ENCODE measurements at places on chromosomes 6 and 20.
A peak's percentile ranks its signal among the peaks of the same experiment; 100 is the strongest.

GRCh38 chr20:8095648-8096572 is 36.2 kb upstream of the PLCB1 start:
- DNase-seq = no peak

GRCh38 chr20:37681384-37682112 is 12.3 kb upstream of the CTNNBL1 start:
- DNase-seq = no peak

- no peak for DNase-seq
Measured at GRCh38 chr6:100466410-100467128, 1.8 kb upstream of the SIM1 start.

DNA sequence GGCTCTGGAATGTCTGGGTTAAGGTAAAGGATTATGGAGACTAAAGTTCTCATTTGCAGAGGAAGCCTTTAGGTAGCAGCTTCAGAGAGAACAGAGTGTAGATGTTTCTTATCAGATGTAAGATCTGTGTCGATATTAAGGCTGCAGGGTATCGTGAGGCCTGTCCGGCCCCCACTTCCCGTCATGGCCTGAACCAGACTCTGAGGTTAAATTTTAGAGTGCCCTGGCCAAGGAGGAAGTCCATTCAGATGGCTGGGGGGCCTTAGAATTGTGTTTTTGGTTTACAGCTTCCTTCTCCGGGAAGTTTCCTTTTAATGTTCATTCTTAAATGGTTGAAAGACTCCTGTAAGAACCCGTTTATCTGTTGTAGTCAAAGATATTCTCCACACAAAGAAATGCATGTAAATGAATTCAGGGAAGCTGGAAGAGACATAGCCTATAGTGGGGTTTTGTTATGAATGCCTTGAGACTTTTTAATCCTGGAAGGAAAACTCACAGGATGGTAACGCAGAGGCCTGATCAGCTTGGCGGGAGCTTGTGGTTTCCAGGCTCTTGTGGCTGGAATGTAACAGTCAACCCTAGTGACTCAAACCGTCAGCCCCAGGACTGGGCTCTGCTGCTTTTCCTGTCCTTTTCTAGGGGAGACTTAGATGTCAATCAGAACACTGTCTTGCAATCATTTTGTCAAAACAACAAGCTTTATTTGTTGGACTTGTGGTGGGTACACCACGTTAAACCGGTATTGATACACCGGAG is 34.7 kb downstream of the KIF25 start:
- DNase-seq = no peak

DNA sequence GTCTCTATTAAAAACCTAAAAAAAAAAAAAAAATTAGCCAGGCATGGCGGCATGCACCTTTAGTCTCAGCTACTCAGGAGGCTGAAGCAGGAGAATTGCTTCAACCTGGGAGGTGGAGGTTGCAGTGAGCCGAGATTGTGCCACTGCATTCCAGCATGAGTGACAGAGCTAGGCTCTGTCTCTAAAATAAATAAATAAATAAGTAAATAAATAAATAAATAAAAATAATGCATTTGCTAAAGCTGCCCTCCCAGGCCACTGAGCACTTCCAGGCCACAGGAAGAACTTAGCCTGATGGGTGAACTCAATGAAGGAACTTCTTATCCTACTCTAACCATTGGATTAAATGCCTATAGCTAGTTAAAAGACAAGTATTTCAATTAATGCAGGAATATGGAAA is 104.9 kb downstream of the SYNDIG1 start:
- DNase-seq = no peak

DNA sequence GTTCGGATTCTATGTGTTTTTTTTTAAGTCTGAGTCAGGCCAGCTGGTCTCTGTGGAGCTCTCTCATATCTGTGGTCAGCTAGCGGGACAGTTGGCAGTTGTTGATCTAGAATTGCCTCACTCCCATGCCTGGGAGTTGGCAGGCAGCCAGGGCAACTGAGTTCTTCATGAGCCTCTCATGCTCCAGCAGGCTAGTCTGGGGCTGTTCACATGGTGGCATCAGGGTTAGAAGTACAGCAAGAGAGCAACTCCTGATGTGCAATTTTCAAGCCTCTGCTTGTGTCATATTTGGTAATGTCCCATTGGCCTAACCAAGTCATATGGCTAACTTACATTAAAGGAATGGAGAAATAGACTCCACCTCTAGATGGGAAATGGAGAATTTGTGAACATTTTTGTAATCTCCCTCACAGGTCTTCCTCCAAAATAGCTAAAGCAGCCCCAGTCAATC is 6.7 kb upstream of the IFT52 start:
- peak; percentile 98 for DNase-seq

GRCh38 chr6:90446164-90446563 is 140.7 kb downstream of the MAP3K7 start:
- no peak for DNase-seq

- no peak for DNase-seq
Measured at GRCh38 chr20:48823476-48823875, 4.3 kb downstream of the PREX1 start.

DNA sequence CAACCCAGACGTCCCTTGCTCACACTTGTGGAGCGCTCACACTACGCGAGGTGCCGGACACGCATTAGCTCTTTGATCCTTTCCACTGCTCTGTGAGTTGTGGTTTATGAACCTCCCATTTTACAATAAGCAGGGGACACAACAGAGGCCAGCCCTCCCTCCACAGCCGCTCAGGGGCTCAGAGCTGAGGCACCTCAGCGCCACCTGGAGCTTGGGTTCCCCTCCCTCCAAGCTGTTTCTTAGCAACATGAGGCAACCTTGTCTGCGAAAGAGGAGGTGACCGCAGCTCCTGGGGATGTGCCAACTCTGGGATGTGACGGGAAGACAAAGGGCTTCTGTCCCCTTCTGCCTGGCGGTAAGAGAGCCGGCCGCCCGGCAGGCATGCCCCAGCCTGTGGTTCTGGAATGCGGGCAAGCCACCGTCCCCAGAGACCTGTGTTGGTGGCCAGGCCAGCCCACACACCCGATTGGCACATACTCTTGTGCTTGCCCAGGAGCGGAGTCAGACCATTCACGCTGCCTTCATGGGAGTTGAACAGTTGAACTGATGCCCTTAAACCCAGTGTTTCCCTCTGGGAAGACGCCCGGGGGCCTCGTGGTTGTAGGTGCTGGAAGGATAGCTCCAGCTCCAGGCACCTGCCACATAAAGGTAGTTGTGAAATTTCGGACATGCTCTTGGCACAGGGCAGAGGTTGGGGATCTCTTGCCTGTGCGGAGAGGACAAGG is 44.5 kb downstream of the RBM38 start:
- DNase-seq = no peak

DNA sequence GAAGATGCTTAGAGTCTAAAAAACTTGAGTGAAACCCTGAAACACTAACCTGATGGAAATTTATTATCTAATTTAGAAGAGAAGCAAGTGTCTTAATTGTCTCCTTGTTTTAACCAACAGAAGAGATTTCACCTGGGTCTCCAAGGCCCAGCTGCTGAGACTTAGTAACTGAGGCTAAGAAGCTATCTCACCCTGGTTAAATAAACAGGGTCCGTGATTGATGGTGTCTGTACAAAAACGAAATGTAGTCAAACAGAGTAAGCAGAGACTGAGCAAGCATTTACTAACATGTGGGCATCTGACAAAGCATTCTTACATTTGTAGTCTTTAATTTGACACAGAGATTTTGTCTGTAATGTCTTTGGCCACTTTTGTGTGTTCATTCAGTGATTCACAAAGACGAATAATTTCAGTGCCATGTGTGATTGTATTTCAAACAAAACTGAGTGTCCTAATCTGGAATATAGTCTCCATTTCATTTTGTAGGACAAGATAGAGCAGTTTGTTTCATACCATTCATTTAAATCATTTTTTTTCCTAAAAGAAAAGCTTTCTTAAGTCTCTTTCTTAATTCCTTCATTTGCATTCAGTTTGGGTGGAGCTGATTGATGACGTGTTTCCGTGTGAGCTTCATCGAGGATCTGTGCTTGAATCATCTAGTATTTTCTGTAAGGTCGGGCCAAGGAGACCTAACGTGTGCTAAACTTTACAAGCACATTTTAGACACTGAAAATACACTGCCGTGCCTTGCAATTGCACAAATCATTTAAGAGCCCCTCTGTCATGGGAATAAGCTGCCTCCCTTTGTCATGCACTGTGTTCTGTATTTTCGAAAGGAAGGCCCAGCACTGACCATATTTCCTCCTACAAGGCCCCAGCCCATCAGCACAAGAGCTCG is 170.6 kb upstream of the QKI start:
- DNase-seq = no peak

- no peak for DNase-seq
Measured at GRCh38 chr6:85691478-85691877, 48.8 kb upstream of the SYNCRIP start.

GRCh38 chr6:73368675-73369074 is 1.0 kb downstream of the OOEP start:
- no peak for DNase-seq

DNA sequence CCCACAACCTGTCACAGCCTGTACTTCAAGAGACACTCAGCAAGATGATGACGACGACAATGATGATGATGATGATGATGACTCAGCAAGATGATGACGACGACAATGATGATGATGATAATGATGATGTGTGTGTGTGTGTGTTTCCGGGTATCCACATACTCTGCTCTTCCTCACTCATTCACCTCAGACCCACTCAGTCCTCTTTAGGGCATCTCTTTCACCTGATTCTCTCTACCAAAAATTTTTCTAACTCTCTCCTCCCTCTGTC is 1.2 kb upstream of the EIF6 start:
- DNase-seq = no peak

DNA sequence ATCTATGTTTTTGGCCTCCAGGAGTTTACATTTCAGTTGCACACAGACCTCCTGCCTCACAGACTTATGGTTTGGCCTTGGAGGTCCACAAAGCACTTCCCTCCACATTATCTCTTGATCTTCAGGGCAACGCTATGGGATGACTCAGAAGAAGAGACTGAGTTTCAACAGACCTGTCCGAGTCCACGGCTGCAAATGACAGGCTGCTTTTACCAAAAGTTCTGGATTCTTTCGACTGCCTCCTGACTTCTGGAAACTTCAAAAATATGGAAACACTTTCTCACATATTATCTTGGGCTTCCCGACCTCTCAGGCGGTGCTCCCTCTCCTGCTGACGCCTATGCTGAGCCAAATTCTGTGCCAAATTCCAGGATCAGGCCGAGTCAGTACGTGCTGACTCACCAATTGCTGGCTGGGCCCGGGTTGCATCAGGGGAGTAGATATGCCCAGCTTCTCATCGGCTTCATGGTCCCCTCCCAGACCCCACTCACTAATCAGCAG is 190.2 kb downstream of the BMP7 start:
- DNase-seq = no peak

- DNase-seq = no peak
Measured at GRCh38 chr20:17852323-17852722, 116.3 kb downstream of the SNX5 start.

DNA sequence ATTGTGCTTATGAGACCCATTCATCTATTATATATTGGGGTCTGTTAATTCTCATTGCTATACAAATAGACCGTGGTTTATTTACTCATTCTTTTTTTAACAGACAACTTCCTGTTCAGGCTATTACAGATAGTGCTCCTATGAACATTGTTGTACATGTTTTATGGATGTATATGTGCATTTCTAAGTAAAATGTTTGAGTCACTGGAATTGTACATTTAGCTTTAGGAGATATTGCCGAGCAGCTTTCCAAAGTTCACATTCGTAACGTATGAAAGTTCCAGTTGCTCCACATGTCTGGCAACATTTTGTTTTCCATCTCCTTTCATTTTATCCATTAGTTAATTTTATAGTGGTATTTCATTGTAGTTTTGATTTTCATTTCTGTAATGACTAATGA is 19.1 kb downstream of the SLC17A2 start:
- no peak for DNase-seq

- DNase-seq = no peak
Measured at GRCh38 chr20:50872560-50873425, 58.4 kb downstream of the ADNP start.

DNA sequence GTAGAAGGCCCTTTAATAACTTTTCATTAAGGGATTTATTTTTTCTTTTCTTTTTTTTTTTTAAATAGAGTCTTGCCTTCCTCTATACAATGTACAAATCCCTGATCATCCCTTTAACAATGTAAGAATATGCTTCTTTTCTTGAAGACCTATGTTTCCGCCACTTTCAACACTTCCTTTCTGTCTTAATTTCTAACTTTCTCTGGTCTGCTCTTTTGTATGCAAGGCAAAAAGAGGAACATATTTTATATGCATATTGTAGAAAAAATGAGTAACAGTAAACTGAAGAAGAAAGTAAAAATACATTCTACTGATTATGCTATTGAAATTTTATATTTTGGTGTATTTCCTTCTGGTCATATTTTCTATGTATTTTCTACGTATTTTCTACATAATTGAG is 484.7 kb downstream of the TFAP2B start:
- DNase-seq = no peak

DNA sequence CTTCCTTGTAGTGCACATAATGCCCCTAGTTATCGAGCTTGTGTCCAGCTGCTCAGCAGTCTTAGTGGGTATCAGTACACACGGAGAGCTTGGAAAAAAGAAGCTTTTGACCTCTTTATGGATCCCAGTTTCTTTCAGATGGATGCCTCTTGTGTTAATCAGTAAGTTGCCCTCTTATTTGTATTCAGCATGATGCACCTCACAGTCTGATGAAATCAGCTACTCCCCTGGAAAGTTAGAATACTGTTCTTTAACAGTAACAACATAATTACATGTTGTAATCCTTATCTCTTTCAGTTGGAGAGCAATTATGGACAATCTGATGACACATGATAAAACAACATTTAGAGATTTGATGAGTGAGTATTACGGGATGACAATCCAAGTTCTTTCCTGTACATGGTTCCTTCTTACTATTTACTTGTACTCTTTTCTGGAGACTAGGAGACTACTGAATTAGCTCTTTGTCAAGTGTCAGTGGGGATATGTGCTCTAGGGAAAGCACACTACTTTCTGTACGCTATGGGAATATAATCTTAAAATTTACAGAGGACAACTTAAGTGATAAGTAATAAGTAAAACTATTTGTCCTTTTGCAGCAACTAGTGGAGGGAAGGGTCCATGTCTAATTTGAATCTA is 39.1 kb downstream of the PGM3 start:
- DNase-seq = no peak

GRCh38 chr20:36670665-36671357 is 24.8 kb upstream of the SLA2 start:
- DNase-seq = no peak

DNA sequence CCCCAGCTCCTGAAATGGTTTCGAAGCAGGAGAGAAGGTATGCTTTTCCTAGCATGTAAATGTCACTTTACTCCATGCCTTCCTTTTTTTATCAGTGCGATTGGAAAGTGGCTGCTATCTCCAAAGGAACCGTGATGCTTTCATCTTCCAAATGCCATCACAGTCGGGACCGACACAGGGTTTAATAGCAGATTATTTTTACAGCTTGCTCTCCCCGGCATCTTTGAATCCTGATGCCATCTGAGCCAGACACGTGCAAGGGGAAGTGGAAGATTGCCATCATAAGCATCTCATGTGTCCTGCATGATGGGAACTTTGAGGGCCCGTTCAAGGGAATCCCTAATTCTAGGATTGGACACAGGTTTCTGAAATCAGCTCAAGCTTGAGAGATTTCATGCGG is 253.4 kb upstream of the KCNG1 start:
- DNase-seq = no peak

GRCh38 chr6:118775381-118775780 is 118.6 kb upstream of the ASF1A start:
- no peak for DNase-seq

Measured in HS-27A (cell line).